ENCODE measurements at places on chromosomes 5 and 9. TPM values are rescaled to one million over a fixed set of nuclear protein-coding genes. Genes with fewer than 3 reads are reported as not detected.

The C5 gene
- total RNA-seq = 4.5 TPM

The ARHGEF37 gene
- total RNA-seq = 1.7 TPM

The FOXD4L4 gene
- total RNA-seq = 0.15 TPM

The LYSMD3 gene
- total RNA-seq = 8.2 TPM

The SLC6A3 gene
- 0.32 TPM for total RNA-seq

The CEL gene
- total RNA-seq = 2.2 TPM

The PCDHA1 gene
- total RNA-seq = 0.19 TPM

The EPB41L4B gene
- 6.2 TPM for total RNA-seq

The CER1 gene
- total RNA-seq = not detected

The EPB41L4A gene
- 2.7 TPM for total RNA-seq

The OGN gene
- total RNA-seq = not detected

- no peaks in the 10 kb centered on the region for H3K36me3 ChIP-seq
- DNase-seq = no peak
- H3K4me3 ChIP-seq = no peak overlapping the region
- H3K27ac ChIP-seq = no peak overlapping the region
- H3K4me1 ChIP-seq = no peaks in the 10 kb centered on the region
- H3K27me3 ChIP-seq = no peaks in the 10 kb centered on the region
Observed at GRCh38 chr9:69829484-69829883, 8.9 kb downstream of the CFAP95 start.

GRCh38 chr5:88940713-88941112 lies 57.7 kb upstream of the MEF2C start:
- no peak overlapping the region for H3K4me3 ChIP-seq
- H3K4me1 ChIP-seq = peaks cover 8% of the 10 kb centered on the region
- H3K27me3 ChIP-seq = no peaks in the 10 kb centered on the region
- no peak for DNase-seq
- no peak overlapping the region for H3K27ac ChIP-seq

GRCh38 chr5:168580227-168580508 lies 1.0 kb upstream of the PANK3 start:
- no peak for DNase-seq
- peak overlapping the region; percentile 91 for H3K27ac ChIP-seq
- peaks cover 23% of the 10 kb centered on the region for H3K4me1 ChIP-seq
- no peaks in the 10 kb centered on the region for H3K36me3 ChIP-seq
- no peaks in the 10 kb centered on the region for H3K27me3 ChIP-seq

GRCh38 chr9:81237565-81238231 lies 451.6 kb downstream of the TLE1 start:
- H3K4me1 ChIP-seq = peaks cover 10% of the 10 kb centered on the region
- H3K27ac ChIP-seq = no peak overlapping the region
- H3K4me3 ChIP-seq = no peak overlapping the region
- DNase-seq = no peak
- H3K27me3 ChIP-seq = no peaks in the 10 kb centered on the region
- no peaks in the 10 kb centered on the region for H3K36me3 ChIP-seq

DNA sequence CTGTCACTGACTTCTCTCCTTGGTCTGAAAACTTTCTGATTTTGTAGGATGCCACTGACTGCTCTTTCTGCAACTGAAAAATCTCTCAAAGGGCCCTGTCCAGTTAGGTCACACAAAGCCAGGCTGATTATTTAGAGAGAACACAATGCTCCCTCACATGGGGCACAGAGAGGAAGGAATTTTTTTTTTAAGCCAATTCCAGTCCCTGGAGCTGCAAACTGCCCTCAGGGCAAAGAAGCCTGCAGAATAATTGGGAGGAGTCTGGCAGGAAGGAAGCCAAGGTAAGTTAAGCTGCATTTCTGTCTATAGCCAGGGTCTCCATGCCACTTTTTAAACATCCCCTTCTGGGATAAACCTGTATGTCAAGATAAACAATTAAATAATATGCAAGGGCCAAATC lies 305.5 kb downstream of the ZSWIM6 start:
- DNase-seq = peak; percentile 62
- peaks cover 12% of the 10 kb centered on the region for H3K4me1 ChIP-seq
- no peak overlapping the region for H3K27ac ChIP-seq
- no peaks in the 10 kb centered on the region for H3K27me3 ChIP-seq
- no peak overlapping the region for H3K4me3 ChIP-seq
- no peaks in the 10 kb centered on the region for H3K36me3 ChIP-seq

GRCh38 chr5:52759331-52759730 lies 28.4 kb upstream of the ITGA1 start:
- H3K27ac ChIP-seq = no peak overlapping the region
- H3K4me1 ChIP-seq = no peaks in the 10 kb centered on the region
- no peak for DNase-seq
- H3K4me3 ChIP-seq = no peak overlapping the region
- no peaks in the 10 kb centered on the region for H3K27me3 ChIP-seq

GRCh38 chr9:3732077-3733038 lies 206.6 kb upstream of the RFX3 start:
- no peak overlapping the region for H3K4me3 ChIP-seq
- no peaks in the 10 kb centered on the region for H3K36me3 ChIP-seq
- DNase-seq = peak; percentile 81
- no peak overlapping the region for H3K27ac ChIP-seq
- H3K4me1 ChIP-seq = peaks cover 19% of the 10 kb centered on the region

- peaks cover 31% of the 10 kb centered on the region for H3K4me1 ChIP-seq
- no peak overlapping the region for H3K27ac ChIP-seq
- H3K36me3 ChIP-seq = no peaks in the 10 kb centered on the region
- DNase-seq = no peak
- H3K4me3 ChIP-seq = no peak overlapping the region
Observed at GRCh38 chr5:31197183-31197582, 3.7 kb downstream of the CDH6 start.

GRCh38 chr9:20289423-20290010 lies 332.8 kb downstream of the MLLT3 start:
- no peak overlapping the region for H3K4me3 ChIP-seq
- peak; percentile 27 for DNase-seq
- no peaks in the 10 kb centered on the region for H3K36me3 ChIP-seq
- peaks cover 23% of the 10 kb centered on the region for H3K4me1 ChIP-seq
- no peaks in the 10 kb centered on the region for H3K27me3 ChIP-seq

- no peaks in the 10 kb centered on the region for H3K27me3 ChIP-seq
- no peaks in the 10 kb centered on the region for H3K36me3 ChIP-seq
- H3K4me1 ChIP-seq = peaks cover 32% of the 10 kb centered on the region
- H3K27ac ChIP-seq = no peak overlapping the region
- H3K4me3 ChIP-seq = no peak overlapping the region
- no peak for DNase-seq
Observed at GRCh38 chr5:170339780-170340167, 42.2 kb upstream of the LCP2 start.

- H3K27me3 ChIP-seq = no peaks in the 10 kb centered on the region
- H3K4me3 ChIP-seq = no peak overlapping the region
- no peak for DNase-seq
- no peaks in the 10 kb centered on the region for H3K36me3 ChIP-seq
Observed at GRCh38 chr5:156148301-156148700, 178.7 kb upstream of the SGCD start.

GRCh38 chr5:75509546-75509945 lies 1.9 kb downstream of the CERT1 start:
- H3K4me1 ChIP-seq = peaks cover 15% of the 10 kb centered on the region
- no peaks in the 10 kb centered on the region for H3K27me3 ChIP-seq
- H3K27ac ChIP-seq = no peak overlapping the region
- H3K36me3 ChIP-seq = no peaks in the 10 kb centered on the region
- H3K4me3 ChIP-seq = peak overlapping the region; percentile 96

GRCh38 chr9:21812415-21812814 lies 10.0 kb downstream of the MTAP start:
- no peak overlapping the region for H3K27ac ChIP-seq
- DNase-seq = no peak
- H3K36me3 ChIP-seq = peaks cover 8% of the 10 kb centered on the region
- H3K4me3 ChIP-seq = no peak overlapping the region
- H3K27me3 ChIP-seq = no peaks in the 10 kb centered on the region

DNA sequence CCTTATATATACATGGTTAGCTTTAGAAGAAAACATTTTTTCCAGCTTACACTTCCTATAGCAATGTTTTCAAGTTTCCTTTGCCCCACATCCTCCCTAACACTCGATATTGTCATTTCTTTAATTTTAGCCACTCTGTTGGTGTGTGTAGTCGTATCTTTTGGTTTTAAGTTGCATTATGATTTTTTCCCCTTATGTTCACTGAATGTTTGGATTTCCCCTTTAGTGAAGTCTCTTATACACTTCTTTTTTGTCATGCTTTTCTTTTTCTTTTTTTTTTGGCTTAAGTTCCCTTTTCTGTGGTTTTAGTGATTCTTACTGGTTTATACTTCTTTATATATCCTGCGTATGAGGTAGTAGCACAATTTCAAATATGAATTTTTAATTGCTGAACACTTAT lies 58.8 kb downstream of the KDM4C start:
- no peak for DNase-seq
- no peaks in the 10 kb centered on the region for H3K36me3 ChIP-seq
- no peaks in the 10 kb centered on the region for H3K4me1 ChIP-seq

GRCh38 chr5:88845081-88845697 lies 37.8 kb downstream of the MEF2C start:
- no peak for DNase-seq
- H3K36me3 ChIP-seq = no peaks in the 10 kb centered on the region
- no peak overlapping the region for H3K4me3 ChIP-seq
- no peaks in the 10 kb centered on the region for H3K27me3 ChIP-seq
- H3K4me1 ChIP-seq = no peaks in the 10 kb centered on the region

DNA sequence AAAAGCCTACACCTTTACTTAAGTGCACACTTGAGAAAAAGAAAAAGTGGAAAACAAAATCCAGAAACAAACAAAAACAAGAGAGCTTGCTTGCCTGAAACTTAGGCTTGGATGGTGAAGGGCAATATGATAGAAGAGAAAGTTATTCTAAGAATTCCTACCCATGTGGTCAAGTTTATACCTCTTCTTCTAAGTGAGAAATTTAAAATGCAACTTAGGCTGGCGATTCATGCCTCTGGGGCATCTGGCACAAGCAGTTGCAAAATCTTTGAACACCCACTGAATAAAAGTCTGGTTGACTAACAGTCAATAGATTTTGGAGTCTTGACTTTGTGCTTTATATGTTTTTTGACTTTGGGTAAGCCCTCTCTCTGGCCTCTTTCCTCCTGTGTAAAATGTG lies 239.6 kb downstream of the KDM4C start:
- H3K4me3 ChIP-seq = no peak overlapping the region
- no peak for DNase-seq
- no peak overlapping the region for H3K27ac ChIP-seq
- no peaks in the 10 kb centered on the region for H3K4me1 ChIP-seq
- no peaks in the 10 kb centered on the region for H3K27me3 ChIP-seq
- H3K36me3 ChIP-seq = no peaks in the 10 kb centered on the region

- H3K27ac ChIP-seq = no peak overlapping the region
- peaks cover 38% of the 10 kb centered on the region for H3K27me3 ChIP-seq
- DNase-seq = no peak
- H3K4me1 ChIP-seq = peaks cover 14% of the 10 kb centered on the region
Observed at GRCh38 chr9:77028478-77028877, 9.0 kb downstream of the FOXB2 start.

DNA sequence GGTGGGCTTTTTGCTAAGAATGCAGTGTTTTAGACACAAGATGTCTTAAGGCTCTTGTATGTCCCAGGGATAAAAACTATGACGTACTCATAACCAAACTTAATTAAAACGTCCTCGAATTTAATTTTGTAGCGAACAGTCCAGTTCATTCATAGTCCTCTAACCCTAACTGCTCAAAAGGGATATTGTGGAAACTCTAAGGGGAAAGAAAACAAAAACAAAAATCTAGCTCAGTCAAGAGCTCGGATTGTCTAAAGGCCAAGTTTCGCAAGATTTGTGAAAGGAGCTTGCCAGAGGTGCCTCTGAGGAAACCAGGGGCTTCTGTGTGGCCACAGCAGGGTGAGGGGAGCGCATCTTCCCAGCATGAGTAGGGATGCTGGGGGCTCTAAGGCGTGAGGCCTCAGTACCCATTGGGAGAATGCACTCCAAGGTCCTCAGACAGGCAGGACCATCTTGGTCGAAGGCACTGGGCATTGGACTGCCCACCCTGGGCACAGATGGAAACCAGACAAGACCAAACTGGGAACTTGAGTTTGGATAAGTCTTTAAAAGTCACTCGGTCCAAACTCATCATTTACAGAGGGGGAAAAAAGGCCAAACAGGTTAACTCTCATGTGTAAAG lies 71.8 kb downstream of the PRRT1B start:
- H3K4me1 ChIP-seq = no peaks in the 10 kb centered on the region
- no peaks in the 10 kb centered on the region for H3K27me3 ChIP-seq
- no peak overlapping the region for H3K27ac ChIP-seq
- no peak overlapping the region for H3K4me3 ChIP-seq
- DNase-seq = no peak

DNA sequence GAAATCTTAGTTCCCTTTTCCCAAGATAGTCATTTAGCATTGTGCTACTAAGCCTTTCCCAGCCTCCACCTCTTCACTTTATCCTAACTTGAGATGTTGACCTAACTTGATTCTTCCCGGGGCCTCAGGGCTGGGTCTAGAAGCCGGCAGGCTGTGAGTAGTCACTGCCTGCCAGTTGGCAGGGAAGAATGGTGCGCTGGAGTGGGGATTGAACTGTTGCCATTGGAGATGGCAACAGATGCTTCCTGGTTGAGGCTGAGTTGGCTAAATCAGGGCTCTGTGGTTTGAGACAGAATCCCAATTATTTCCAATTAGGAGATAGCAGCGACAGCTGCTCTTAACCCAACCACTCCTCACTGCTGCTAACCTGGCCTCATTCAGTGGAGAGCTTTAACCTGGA lies 343.1 kb downstream of the BRINP1 start:
- peaks cover 7% of the 10 kb centered on the region for H3K4me1 ChIP-seq
- no peak for DNase-seq
- no peaks in the 10 kb centered on the region for H3K36me3 ChIP-seq
- no peak overlapping the region for H3K27ac ChIP-seq
- no peak overlapping the region for H3K4me3 ChIP-seq
